Kidney epithelial cell (primary cell): ENCODE measurements at places on chromosomes 16 and 17. TPM values are rescaled to one million over a fixed set of nuclear protein-coding genes. Genes with fewer than 3 reads are reported as not detected.

The DPEP2 gene
- total RNA-seq, result not detected in 2 replicates

The DPEP3 gene
- total RNA-seq, result not detected in 2 replicates

The SPPL2C gene
- total RNA-seq, result not detected in 2 replicates

The KRTAP4-6 gene
- not detected in 2 replicates for total RNA-seq

The HS3ST2 gene
- 2.5 and 2.8 TPM in 2 replicates for total RNA-seq

The SYCE1L gene
- total RNA-seq, result 3.4 and 7.5 TPM in 2 replicates

The KCNJ2 gene
- total RNA-seq, result 0.79 and 0.82 TPM in 2 replicates

The RNU2-1 gene
- not detected in 2 replicates for total RNA-seq

The ATP2A1 gene
- total RNA-seq, result 0.17 and 0.48 TPM in 2 replicates
